ENCODE measurements at places on chromosomes 7 and 10. TPM values are rescaled to one million over a fixed set of nuclear protein-coding genes. Genes with fewer than 3 reads are reported as not detected.

DNA sequence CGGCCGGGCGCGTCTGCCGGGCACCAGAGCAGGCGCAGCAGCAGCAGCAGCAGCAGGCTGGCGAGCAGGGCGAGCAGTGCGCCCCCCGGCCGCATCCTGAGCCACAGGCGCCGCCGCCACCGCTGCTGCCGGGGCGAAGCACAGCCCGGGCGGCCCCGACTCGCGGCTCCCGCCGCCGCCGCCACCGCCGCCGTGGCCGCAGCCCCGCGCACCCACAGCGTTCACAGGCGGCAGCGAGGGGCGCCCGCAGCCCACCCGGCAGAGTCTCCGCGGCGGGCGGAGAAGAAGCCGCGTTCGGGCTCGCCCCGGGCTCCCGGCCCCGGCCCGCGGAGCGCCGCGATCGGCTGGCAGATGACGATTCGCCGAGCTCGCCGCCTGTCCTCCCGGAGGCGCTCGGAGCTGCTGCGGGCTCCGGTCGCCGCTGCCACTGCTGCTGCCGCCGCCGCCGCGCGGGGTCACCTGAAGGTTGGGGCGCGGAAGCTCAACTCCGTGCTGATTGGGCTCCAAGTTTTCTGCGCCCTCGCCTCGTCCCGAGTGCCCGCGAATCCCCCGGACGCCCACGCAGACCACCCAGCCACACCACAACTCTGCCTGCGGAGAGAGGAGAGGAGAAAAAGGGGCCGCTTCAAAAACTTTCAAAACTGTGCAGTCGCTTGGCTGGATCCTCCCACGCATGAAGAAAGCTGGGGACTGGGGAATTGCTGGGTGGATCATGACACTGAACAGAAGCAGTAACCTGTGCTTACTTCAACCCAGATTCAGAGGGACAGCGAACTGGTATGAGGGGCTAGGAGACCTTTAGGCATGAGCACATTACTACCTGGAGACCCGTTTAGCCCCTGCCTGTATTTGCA, at the start of gene ST8SIA6:
ST8SIA6 (minus strand) TSS at position 435 of the 854 bp plus-strand sequence; CDS start at position 95, 340 bp downstream.
- no peaks in the 10 kb centered on the region for H3K27me3 ChIP-seq
- DNase-seq = no peak
- peak within 1 kb of the TSS; percentile 26 for H3K4me3 ChIP-seq
- no peak within 1 kb of the TSS for H3K27ac ChIP-seq
- no peaks in the 10 kb centered on the region for H3K36me3 ChIP-seq
- H3K4me1 ChIP-seq = peaks cover 15% of the 10 kb centered on the region

Gene MOGAT3
- total RNA-seq = not detected

DNA sequence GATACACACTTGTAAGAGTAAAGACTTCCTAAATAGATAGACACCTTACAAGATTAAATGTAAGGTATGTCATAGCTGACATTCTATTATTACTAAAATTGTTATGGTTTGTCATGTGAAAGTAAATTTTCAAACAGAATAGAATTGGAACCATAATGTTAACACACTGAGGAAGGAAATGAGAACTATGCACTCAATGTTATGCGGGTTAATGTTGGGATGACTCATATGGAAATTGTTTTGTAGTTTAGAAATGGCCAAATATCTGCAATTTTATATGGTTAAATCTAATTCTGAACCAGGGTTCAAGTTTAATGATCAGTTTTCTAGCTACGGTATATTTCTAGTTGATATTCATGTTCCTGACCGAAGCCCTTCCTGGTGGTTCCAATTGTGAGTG, 214.2 kb upstream of the ADO start:
- H3K36me3 ChIP-seq = no peaks in the 10 kb centered on the region
- no peak for DNase-seq
- no peaks in the 10 kb centered on the region for H3K4me1 ChIP-seq
- H3K4me3 ChIP-seq = no peak overlapping the region
- H3K27ac ChIP-seq = no peak overlapping the region

Gene ARHGEF5
- total RNA-seq = 6.8 TPM

GRCh38 chr10:127472976-127473375, 76.1 kb upstream of the NPS start:
- DNase-seq = no peak
- H3K27me3 ChIP-seq = no peaks in the 10 kb centered on the region

DNA sequence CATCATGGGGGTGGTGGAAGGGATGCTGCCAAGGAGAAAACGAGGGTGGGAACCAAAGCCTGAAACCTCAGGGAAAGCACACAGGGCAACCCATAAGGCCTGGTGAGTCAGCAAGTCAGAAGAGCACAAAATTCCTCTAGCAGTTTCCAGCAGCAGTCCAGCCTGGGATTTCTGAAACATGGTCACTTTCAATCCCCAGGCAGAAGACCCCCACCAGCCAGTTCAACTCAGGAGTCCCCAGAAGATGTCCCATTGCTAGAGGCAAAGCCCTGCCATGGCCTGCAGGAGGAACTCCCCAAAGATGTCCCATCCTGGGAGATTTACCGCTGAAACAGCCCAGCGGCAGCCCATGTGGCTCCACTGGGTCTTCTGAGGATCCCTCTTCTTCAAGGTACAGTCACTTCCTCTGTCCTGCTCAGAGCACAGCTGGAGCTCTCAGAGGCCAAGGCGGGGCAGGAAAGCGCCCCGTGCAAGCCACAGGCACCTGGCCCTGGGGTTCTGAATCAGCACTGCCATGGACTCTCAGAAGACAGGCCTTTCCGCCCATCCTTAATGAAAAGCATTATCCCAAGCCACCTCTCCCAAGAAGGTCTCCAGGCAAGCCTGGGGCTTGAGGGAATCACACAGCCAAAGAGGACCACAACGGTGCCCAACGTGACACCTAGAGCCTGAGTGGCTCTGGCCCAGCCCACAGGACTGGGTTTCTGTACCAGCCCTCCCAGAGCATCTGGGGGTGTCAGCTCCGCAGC, 196.9 kb downstream of the GRID1 start:
- no peaks in the 10 kb centered on the region for H3K27me3 ChIP-seq
- DNase-seq = no peak
- H3K4me3 ChIP-seq = no peak overlapping the region
- no peak overlapping the region for H3K27ac ChIP-seq

Gene SEM1
- 3.3 TPM for total RNA-seq

Gene CLCN1
- 0.21 TPM for total RNA-seq

- no peak overlapping the region for H3K4me3 ChIP-seq
- no peaks in the 10 kb centered on the region for H3K36me3 ChIP-seq
- H3K27ac ChIP-seq = peak overlapping the region; percentile 22
- H3K27me3 ChIP-seq = no peaks in the 10 kb centered on the region
- peaks cover 9% of the 10 kb centered on the region for H3K4me1 ChIP-seq
Measured at GRCh38 chr10:21317902-21318301, 207.6 kb downstream of the SKIDA1 start.

GRCh38 chr7:95905167-95905566, 132.8 kb downstream of the DYNC1I1 start:
- no peak overlapping the region for H3K27ac ChIP-seq
- no peaks in the 10 kb centered on the region for H3K4me1 ChIP-seq
- H3K27me3 ChIP-seq = no peaks in the 10 kb centered on the region
- DNase-seq = no peak
- no peaks in the 10 kb centered on the region for H3K36me3 ChIP-seq

Gene HABP2
- not detected for total RNA-seq

Gene COL28A1
- total RNA-seq = 0.88 TPM

Gene GPR85
- total RNA-seq = 1.0 TPM

Gene MALSU1
- total RNA-seq = 33.7 TPM

- no peaks in the 10 kb centered on the region for H3K4me1 ChIP-seq
- H3K36me3 ChIP-seq = no peaks in the 10 kb centered on the region
- H3K4me3 ChIP-seq = no peak overlapping the region
- no peak for DNase-seq
- H3K27ac ChIP-seq = no peak overlapping the region
Measured at GRCh38 chr7:269721-270120, 20.2 kb upstream of the FOXL3 start.

Gene EGFR
- total RNA-seq = 36.4 TPM

GRCh38 chr10:69261184-69261583, 17.1 kb upstream of the HK1 start:
- no peaks in the 10 kb centered on the region for H3K27me3 ChIP-seq
- H3K4me3 ChIP-seq = no peak overlapping the region
- no peak overlapping the region for H3K27ac ChIP-seq

DNA sequence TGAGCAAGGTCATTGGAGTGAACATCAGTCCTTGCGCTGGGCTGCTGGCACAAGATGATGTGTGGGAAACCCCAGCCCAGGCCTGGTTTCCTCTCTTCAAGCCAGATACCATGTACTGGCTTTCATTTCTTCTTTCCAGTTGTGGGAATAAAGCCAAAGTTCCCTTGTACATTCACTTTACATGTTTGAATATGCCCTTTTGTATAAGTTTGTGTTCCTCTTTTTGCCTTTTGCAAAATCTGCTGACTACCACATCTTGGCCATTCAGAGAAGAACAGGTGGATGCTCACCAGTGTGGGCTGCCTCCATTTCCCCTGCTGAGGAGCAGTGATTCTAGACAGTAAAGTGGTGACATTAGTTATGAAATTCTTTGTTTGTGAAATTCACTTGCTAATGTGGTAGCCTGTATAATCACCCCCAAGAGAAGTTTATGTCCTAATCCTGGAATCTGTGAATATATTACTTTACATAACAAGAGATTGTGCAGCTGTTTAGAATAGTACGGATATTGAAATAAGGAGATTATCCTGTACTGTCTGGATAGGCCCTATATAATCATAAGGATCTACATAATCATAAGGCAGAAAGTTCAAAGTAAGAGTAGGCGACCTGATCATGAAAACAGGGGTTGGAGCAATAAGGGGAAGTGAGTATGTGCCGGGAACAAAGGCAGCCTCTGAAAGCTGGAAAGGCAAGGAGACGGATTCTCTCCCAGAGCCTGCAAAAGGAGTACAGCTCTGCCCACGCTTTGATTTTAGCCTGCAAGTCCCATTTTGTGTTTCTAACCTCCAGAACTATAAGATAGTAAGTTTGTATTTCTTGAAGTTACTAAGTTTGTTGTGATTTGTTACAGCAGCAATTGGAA, 18.8 kb upstream of the AOAH start:
- no peaks in the 10 kb centered on the region for H3K4me1 ChIP-seq
- no peak for DNase-seq
- H3K36me3 ChIP-seq = no peaks in the 10 kb centered on the region
- no peak overlapping the region for H3K27ac ChIP-seq
- H3K4me3 ChIP-seq = no peak overlapping the region

DNA sequence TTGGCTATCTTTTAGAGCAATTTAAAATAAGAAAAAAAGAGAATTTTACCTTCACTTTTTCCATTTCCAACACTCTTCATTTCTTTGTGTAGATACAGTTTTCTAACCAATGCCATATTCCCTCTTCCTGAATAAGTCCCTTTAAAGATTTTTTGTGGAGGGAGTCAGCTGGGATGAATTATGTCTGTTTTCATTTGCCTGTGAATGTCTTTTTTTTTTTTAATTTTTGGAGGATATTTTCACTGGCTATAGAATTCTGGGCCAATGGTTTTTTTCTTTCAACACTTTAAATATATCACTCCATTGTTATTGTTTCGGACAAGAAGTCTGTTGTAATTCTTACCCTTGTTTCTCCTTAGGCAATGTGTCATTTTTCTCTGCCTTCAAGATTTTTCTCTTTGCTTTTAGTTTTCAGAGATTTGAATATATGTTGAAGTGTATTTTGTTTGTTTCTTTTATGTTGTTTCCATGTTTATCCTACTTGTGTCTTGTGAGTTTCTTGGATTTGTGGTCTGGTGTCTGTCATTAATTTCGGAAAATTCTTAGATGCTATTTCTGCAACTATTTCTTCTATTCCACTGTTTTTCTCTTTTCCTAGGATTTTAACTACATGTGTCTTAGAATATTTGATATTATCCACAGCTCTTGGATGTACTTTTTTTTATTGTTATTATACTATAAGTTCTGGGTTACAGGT, 20.0 kb upstream of the CXCL12 start:
- no peak for DNase-seq
- H3K27me3 ChIP-seq = no peaks in the 10 kb centered on the region
- no peak overlapping the region for H3K4me3 ChIP-seq
- H3K36me3 ChIP-seq = no peaks in the 10 kb centered on the region
- H3K27ac ChIP-seq = no peak overlapping the region

- H3K36me3 ChIP-seq = no peaks in the 10 kb centered on the region
- H3K27ac ChIP-seq = no peak overlapping the region
- H3K4me1 ChIP-seq = no peaks in the 10 kb centered on the region
Measured at GRCh38 chr10:117363028-117363427, 12.2 kb downstream of the PDZD8 start.

Gene CALCR
- total RNA-seq = 0.15 TPM

DNA sequence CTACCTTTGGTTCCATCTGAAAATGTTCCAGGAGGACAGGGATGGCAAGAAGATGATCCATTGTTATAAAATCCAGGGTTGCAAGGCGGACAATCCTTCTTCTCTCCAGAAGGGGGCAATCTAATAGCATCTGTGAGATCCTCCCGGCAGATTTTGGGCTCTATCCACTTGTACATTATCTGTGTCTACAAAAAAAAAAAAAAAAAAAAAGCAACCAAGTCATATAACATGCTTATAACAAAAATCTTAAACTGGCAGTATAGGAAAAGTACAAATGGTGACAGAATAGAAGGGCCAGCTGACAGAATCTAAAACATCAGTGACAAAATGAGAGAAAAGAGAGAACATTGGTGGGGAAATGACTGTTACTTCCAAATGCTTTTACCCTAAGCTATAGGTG, 132.7 kb downstream of the ELAPOR2 start:
- H3K27me3 ChIP-seq = no peaks in the 10 kb centered on the region
- H3K4me1 ChIP-seq = no peaks in the 10 kb centered on the region
- H3K36me3 ChIP-seq = no peaks in the 10 kb centered on the region
- H3K4me3 ChIP-seq = no peak overlapping the region
- DNase-seq = no peak

- H3K27ac ChIP-seq = no peak overlapping the region
- DNase-seq = no peak
- no peak overlapping the region for H3K4me3 ChIP-seq
- no peaks in the 10 kb centered on the region for H3K4me1 ChIP-seq
- no peaks in the 10 kb centered on the region for H3K27me3 ChIP-seq
Measured at GRCh38 chr10:11906714-11907113, 83.6 kb downstream of the PROSER2 start.

GRCh38 chr10:33212061-33212748, 122.3 kb downstream of the NRP1 start:
- H3K27ac ChIP-seq = peak overlapping the region; percentile 44
- H3K27me3 ChIP-seq = no peaks in the 10 kb centered on the region

DNA sequence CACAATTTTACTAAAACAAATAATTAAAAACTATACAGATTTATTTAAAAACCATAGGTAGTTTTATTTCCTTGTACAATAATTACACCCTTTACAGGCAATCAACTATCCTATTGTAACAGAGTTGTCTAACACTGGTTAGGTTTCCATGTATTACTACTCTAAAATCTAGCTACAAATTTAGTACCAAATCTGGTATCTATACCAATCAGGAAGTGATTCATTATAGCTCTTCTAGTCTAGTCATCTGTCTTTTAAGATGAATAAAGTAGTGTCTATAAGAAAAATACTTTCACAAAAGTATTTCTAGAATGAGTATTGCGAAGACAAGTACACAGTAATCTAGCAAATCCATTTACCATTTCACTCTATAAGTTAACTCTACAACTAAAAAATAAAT, 16.9 kb downstream of the ZNF800 start:
- no peaks in the 10 kb centered on the region for H3K27me3 ChIP-seq
- DNase-seq = no peak
- no peaks in the 10 kb centered on the region for H3K36me3 ChIP-seq
- no peak overlapping the region for H3K27ac ChIP-seq
